ENCODE measurements at places on chromosomes 3 and 15.

DNA sequence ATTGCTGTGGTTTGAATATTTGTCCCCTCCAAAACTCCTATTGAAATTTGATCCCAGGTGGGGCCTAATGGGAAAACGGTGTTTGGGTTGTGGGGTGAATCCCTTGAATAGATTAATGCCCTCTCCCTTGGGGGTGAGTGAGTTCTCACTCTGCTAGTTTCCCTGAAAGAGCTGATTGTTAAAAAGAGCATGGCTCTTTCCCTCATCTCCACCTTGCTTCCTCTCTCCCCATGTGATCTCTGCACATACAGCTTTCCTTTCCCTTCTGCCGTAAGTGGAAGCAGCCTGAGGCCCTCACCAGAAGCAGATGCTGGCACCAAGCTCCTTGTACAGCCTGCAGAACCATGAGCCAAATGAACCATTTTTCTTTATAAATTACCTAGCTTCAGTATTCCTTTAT, 394.9 kb upstream of the WNT5A start:
- DNase-seq, result no peak

DNA sequence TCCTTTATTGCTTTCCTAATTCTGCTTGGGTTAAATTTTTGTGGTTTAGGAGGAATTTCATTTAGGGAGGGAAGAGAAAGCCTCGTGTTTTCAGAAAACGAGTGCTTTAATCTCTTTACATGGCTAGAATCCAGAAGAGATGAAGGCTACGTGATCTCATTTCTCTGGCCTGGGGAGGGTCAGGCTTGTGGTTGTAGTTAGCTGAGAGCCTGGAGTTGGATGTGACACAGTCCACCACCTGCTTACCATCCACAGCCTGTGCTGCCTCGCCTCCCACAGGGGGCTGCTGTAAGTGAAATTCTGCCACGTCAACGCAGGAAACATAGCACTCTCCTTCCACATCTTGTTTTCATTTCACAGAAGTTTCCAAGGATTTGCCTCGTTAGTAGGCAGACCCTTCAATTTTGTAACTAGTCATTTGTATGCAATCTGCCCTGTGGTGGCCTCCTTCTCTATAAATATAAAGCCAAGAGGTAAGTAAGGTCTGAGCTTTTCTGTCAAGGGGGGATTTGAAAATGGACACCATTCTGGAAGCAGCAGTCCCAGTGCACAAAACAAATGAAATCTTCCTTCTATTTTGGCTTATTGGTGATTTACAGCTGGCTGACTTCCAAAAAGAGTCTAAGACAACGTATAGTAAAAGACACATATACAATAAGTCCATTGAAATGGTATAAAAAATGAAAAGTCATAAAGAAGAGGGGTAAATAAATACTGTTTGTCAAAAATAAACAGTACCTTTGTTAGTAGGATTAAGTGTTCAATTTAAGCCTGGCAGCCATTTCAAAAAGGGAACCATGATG, 3.4 kb downstream of the GXYLT2 start:
- DNase-seq, result no peak

- no peak for DNase-seq
Measured at GRCh38 chr3:108546692-108547091, 36.3 kb upstream of the MYH15 start.

GRCh38 chr3:40417845-40418543, 31.0 kb downstream of the ENTPD3 start:
- DNase-seq, result no peak

DNA sequence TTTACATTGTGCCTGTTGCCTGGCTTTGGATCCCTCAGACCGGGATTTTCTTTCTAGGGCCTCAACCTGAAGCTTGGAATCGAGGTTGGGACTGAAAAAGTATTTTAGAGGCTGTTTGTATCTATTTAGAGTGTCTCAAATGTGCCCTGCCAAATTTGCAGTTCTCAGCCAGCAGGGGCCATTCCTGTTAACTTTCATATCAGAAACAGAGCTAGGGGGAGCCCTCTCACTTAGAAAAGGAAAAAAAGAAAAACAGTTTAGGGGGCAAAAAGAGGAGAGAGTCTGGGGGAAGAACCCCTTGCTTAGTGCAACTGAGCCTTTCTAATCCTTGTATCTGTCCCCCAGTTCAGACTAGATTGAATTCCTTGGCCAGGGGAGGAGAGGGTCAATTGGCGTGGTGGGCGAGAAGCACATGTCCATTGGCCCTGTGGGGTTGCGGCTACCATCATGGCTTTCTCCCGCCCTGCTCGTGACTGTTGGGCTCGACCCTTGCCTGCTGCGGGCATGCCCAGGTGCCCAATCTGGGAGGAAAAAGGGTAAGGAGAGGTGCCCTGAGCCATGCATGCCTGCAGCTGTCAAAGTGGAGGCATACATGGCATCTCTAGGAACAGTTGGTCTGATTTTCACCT, 101.6 kb downstream of the CFAP44 start:
- no peak for DNase-seq

DNA sequence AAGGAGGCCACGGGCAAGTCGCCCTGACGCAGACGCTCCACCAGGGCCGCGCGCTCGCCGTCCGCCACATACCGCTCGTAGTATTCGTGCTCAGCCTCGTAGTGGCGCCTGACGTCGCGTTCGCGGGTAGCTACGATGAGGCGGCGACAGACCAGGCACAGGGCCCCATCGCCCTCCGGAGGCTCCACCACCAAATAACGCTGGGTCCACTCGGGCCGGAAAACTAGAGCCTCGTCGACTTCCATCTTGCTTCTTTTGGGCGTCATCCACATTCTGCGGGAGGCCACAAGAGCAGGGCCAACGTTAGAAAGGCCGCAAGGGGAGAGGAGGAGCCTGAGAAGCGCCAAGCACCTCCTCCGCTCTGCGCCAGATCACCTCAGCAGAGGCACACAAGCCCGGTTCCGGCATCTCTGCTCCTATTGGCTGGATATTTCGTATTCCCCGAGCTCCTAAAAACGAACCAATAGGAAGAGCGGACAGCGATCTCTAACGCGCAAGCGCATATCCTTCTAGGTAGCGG, at the start of gene EPM2AIP1:
Gene EPM2AIP1, minus strand, starts transcription at position 326 of the 520 bp plus-strand sequence. Its CDS starts 54 bp downstream, at position 272.
- DNase-seq, result no peak

All from stimulated activated CD8-positive, alpha-beta memory T cell treated with anti-CD3 and anti-CD28 coated beads, Interleukin-7, amount 100 ng/mL, for 1 hour (primary cell).